ENCODE measurements at places on chromosomes 1 and 21.

DNA sequence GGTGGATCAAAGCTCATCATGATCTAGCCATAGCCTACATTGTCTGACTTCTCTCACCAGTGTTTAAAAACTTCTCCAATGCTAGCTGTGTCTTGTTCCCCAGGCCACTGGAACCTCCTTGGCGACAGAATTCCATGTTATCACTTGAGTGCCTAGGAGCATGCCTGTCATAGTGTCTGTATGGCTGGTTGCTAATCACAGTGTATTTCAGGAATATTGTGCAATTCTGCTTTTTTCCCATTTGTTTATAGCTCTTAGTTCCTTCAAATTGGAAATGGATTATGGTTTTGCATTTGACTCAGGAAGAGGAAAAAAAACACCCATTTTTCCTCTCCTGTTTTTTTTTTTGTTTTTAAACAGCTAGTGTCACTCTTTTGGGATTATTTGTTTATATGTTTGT lies 25.5 kb downstream of the ROR1 start:
- DNase-seq = no peak

DNA sequence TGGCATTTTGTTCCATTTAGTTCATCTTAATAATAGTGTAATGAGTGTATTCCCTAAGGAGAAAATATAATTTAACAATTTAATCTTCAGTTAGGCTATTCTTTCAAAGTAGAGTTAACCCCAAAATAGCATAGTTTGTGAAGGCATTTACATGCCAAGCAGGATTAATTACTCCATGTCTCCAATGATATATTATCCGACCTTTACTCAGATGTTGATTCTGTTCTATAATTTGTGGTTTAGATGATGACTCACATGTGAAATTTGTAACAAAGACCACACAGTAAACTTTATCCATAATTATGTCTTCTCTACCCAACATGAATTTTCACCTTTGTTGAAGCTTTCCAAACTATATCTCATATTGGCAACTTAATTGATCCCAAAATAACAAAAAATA lies 2065.2 kb downstream of the MRPL39 start:
- DNase-seq = no peak

DNA sequence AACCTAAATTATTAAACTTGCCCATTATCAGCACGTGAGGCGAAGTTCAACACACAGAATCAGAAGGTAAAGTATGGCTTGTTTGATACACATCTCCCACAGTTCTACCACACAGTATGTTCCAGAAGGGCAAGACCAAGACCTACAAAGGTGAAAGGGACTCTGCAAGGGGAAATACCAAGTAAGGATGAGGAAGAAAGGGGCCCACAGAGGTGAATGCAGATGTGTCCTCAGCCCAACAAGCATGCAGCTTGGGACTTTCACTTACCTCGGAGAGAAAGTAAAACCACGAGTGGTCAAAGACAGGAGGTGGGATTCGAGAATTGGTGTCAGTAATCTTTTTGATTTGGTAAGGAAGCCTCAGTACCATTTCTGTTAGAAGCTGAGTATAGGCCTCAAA lies 85.8 kb downstream of the UBR4 start:
- DNase-seq = no peak

- no peak for DNase-seq
These were observed 99.7 kb downstream of the PRDM2 start for GRCh38 chr1:13799502-13800283.
